BJ (cell line): ENCODE measurements at places on chromosomes 13 and 19.

DNA sequence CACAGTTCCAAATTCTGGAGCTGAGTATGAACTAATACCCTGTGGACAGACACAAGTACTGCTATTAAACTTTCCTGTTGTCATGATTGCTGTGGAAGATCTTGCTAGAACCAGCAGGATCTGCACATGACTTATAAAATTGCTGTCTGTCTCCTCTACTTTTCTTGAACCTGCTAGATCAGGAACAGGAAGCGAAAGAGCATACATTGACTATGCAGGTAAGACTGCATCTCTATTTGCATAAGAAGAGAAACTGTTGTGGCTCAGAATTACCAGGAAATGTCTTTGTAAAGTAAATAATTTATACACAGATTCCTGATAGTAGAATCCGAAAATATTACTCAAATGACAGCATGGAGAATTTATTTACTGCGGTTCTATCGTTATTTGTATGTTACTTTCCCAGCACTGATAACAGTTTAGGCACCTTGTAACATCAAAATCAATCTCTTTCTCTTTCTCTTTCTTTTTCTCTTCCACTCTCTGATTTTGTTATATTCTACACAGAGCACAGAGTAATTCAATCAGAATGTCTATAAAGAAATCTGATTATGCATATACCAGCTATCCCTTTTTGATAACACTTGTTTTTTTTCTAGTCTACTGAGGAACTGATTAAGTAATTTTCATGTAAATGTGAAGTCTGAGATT, 226.5 kb downstream of the MYO16 start:
- no peak for DNase-seq

DNA sequence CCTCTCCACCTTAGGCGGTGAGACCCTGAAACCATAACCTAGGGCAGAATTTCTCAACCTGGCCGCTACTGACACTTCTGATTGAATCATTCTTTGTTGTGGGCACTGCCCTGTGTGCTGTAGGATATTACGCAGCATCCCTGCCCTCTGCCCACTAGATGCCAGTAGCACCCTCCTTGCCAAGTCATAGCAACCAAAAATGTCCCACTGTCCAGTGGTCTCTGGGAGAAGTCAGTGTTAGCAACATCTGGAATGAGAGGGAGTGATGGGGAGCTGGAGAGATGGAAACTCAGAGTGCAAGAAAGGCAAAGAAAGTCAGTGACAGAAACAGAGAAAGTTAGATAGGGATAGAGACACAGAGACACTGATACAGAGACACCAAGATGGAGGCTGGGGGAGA, 13.6 kb downstream of the KLK4 start:
- no peak for DNase-seq

GRCh38 chr13:32880636-32881035, 135.6 kb upstream of the KL start:
- no peak for DNase-seq

- DNase-seq = no peak
Measured at GRCh38 chr13:102470283-102470917, 68.6 kb upstream of the FGF14 start.

DNA sequence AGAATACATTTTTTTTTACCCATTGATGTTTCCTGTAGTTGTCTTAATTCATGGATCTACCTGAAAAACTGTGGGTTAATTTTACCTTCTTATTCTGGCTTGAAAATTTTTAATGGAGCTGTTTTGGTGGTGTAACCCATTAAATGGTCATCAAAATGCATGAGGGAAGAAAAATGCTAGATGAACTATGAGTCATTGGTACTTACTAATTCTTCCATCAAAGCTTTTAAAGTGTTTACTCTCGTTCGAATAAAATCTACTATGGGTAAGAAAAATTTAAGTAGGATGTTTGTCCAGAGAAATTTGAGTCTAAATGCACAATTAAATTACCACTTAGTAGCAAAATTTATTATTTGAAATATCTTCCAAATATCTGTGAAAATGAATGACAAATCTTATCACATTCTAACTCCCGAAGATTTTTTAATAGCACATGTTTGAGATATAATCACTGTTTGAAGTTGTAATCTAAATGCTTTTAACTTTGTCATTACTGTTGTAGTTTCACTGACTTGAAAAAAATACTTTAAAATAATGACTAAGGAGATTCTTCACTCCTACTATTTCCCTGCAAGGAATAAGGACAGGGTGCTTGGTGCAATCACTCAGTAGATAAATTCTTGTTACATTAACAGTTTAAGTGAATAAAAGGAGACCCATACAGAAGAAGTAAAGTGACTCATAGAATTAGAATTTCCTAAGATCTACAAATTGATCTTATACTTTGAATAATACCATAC, 437.7 kb downstream of the IRS2 start:
- no peak for DNase-seq

- DNase-seq = no peak
Measured at GRCh38 chr13:42071672-42072419, 23.4 kb downstream of the DGKH start.

DNA sequence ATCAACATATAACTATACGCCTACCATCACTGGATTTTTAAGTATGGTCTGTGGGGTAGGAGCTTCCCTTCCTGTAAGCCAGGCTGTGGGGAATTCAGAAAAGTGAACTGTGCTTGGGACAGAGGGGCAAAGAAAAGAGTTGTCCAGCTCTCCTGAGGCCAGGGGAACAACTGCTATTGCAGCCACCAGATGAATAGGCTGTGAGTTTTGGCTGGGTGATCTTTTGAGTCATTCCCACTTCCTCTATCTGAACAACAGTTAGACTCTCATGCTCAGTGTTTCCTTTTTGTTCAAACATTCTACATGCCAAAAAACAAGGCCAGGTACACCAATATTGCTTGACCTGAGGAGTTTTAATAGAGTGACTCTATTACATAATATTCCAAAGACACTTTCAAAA, 426.2 kb upstream of the DACH1 start:
- DNase-seq = no peak

DNA sequence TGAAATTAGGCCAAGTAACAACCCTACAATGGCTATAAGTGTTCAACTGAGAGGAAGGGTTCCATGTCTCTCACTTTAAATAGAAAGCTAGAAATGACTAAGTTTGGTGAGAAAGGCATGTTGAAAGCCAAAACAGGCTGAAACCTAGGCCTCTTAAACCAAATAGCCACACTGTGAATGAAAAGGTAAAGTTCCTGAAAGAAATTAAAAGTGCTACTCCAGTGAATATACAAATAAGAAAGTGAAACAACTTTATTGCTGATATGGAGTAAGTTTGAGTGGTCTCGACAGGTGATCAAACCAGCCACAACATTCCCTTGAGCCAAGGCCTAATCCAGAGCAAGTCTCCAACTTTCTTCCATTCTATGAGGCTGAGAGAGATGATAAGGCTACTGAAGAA, 209.6 kb downstream of the KLF12 start:
- DNase-seq = no peak

GRCh38 chr13:103634066-103634465, 567.8 kb upstream of the SLC10A2 start:
- DNase-seq = no peak

- no peak for DNase-seq
Measured at GRCh38 chr19:6204212-6204611, 68.7 kb downstream of the ACSBG2 start.

GRCh38 chr13:74633734-74634133, 499.5 kb upstream of the KLF12 start:
- no peak for DNase-seq

GRCh38 chr19:28700176-28700575, 512.8 kb downstream of the UQCRFS1 start:
- DNase-seq = no peak

DNA sequence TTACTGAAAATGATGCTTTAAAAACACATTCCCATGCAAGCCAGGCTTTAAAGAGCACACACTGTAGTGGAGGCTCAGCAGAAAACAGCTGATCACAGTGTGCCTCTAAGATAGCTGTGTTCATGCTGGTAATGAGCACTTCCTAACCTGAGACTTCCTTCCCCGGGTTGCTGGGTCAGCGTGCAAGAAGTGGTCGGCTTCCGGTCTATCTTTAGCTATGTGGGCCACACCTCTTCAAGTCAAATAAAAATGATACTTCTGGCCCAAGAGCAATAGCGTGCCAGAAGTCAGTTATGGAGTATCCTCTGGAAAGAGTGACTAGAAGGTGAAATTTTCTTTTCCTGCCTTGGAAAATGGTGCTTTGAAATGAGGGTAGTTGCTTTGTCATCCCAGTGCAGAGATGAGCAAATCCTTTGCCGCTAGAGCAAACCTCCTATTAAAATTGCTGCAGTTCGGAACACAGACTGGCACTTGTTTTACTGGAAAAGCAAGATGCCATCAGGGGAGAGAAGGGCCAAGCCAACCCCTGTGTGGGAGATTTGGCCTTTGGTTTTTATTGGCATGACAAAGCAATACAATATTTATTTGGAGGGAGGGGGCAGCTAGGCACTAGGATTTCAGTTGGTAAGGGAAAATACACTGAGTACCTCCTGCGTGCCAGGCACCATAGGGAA, 64.2 kb downstream of the ARHGAP35 start:
- no peak for DNase-seq

- no peak for DNase-seq
Measured at GRCh38 chr13:42859760-42860159, 78.4 kb downstream of the FAM216B start.

DNA sequence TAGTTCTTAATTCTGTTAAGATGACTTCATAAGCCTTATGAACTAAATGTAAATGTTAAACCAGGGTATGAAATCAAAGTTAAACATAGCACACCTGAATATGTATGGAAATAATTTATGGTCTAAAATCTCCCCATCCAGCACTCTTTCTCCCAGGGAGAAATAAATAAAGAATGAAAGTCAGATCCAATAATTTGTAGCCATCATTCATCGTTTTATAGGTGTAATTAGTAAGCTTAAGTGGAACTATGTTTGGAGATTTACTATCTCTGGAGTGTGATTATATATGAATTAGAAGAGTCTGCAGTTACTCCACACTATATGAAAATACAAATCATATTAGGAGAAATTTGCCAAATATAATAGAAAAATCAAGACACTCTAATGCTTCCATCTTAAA, 405.1 kb downstream of the DACH1 start:
- DNase-seq = no peak

DNA sequence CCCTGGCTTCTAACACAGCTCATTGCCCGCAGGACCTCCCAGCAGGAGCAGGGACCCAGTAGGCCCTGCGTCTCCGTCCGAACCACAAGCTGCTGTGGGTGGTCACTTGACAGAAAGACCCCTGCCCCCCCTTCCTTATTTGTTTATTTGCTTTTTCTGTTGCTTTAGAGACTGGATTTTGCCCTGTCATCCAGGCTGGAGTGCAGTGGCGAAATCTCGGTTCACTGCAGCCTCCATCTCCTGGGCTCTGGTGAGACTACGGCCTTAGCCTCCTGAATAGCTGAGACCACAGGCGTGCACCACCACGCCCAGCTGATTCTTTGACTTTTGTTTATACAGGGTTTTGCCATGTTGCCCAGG, 7.6 kb upstream of the PTBP1 start:
- DNase-seq = no peak

GRCh38 chr19:16886305-16886880, 2.4 kb upstream of the F2RL3 start:
- DNase-seq = no peak

DNA sequence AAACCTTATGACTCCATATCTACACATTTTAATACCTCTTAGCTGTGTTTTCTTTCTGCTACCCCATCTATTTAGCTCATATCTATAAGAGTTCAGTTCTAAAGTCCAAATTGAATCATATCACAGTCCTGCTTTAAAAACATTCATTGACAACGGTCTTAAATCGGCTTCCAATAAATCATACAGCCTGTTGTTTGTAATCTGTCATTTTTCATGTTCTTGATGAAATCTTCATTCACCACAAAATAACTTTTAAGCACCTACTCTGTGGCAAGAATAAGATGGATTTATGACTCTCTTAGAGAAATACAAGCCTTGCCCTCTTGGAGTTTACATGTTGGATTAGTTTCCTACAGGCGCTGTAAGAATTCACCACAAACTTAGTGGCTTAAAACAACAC, 450.9 kb upstream of the GPC6 start:
- no peak for DNase-seq

GRCh38 chr13:49343255-49343654, 95.5 kb downstream of the CDADC1 start:
- DNase-seq = no peak

DNA sequence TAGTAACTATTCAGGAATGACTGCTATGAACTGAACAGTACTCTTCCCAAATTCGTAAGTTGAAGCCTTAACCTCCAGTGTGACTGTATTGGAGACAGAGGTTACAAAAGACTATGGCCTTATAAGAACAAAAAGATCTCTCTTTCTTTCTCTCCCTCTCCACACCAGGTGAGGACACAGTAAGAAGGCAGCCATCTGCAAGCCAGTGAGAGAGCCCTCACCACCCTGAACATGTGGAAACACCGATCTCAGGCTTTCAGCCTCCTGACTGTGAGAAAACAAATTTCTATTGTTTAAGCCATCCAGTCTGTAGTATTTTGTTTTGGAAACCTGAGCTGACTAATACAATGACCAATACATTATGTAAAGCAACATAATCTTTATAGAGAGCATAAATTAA, 888.9 kb downstream of the SLITRK1 start:
- no peak for DNase-seq

DNA sequence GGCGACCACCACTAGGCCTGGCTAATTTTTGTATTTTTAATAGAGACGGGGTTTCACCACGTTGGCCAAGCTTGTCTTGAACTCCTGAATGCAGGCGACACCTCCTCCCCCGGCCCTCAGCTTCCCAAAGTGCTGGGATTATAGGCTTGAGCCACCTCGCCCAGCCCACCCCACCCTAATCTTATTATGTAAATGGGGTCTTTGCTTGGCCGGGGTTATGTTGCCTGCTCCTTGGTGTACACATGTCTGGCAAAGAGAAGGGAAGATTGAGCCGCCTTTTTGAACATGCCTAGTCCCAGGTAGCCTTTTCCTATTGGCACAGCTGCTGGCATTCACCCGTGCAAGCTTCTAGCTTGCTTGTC, 106.8 kb downstream of the KCTD15 start:
- no peak for DNase-seq

- no peak for DNase-seq
Measured at GRCh38 chr19:41910992-41911888, 17.0 kb downstream of the ERFL start.
